GM04504 (cell line): ENCODE measurements at places on chromosomes 12 and 14.

DNA sequence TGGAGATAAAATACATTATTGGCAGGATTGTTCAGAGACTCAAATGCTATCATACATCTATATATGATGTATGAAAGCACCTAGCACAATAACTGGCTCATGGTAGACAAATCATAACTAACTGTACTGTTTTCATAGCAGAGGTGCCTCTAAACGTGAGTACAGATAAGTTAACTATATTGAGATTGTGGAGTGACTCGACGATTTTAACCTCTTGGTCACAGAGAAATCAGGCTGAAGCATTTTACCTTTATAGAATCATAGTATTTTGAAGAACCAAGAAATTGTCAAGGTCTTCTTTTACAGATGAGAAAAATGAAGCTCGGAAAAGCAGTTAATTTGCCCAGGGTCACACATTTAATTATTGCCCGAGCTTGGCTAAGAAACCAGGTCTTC lies 666 bp upstream of the DERA start:
- no peak for DNase-seq

DNA sequence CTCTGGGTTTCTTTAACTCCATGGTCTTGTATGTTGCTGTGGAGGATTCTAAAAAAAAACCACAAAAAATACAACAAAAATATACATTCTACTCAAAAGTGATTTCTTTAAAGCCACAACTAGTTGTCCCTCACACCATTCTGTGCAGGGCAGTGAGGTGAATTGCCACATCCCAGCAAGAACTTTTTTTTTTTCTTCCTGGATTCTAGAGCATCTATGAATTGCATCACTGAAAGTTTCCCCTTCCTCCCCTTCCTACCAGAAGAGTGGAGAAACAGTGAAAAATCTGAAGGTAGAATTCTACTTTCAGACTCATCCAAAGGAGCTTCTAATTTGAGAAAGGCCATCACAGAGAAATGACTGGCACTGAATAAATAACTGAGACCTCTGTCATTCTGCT lies 395.3 kb downstream of the AEBP2 start:
- no peak for DNase-seq

DNA sequence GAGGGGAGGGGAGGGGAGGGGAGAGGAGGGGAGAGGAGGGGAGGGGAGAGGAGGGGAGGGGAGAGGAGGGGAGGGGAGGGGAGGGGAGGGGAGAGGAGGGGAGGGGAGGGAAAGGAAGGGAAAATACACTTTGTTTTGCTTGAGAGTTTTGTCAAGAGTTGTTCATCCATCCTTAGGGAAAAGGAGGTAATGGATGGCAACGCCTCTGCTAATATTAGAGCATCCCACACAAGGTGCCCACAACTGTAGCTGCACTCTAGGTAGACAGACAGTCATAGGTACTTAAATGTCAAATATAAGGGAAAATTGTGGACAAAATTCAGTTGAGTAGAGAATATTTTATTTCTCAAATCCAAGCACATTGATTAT lies 2.5 kb upstream of the SSH1 start:
- no peak for DNase-seq

GRCh38 chr14:101355284-101355683 lies 206.0 kb upstream of the DIO3 start:
- DNase-seq: no peak

GRCh38 chr12:88308825-88309224 lies 166.7 kb downstream of the TMTC3 start:
- DNase-seq: peak; percentile 56

DNA sequence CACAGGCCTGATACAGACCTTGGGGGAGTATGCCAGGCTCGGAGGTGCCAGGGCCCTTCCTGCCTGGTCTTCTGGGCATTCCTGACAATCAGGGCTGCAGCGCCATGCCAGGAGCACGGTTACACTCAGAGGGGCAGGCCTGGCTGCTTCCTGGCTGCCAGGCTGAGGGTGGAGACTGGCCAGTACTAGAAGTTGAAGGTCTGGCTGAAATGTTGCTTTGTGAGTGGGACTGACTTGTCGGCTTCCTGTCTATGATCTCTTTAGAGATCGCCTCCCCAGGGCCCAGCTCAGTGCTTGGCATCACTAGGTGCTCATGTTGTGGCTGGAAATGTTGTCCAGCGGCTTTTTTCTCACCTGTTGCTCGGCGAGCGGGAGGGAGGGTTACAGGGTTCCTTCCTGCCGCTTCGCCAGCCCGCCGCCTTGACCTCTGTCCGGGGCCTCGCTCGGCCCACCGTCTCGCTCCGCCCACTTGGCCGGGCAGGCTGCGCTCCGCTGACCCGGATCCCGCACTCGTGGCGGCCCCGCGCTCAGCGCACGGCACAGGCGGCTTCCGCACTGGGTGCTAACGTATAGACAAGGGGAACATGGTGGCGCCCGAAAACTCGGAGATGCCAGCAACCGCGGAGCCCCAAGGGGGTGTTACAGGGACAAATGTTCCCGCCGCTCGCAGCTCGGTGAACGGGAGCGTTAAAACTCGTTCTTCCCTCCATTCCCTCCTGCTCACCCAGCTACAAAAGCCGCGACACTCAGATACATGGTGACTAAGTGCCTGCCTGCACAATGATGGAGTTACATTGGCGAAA lies 32.6 kb downstream of the PAPLN start:
- no peak for DNase-seq

GRCh38 chr12:39012870-39013269 lies 107.5 kb upstream of the CPNE8 start:
- DNase-seq: no peak

GRCh38 chr12:6765048-6765633 lies 1.0 kb upstream of the PTMS start:
- no peak for DNase-seq

DNA sequence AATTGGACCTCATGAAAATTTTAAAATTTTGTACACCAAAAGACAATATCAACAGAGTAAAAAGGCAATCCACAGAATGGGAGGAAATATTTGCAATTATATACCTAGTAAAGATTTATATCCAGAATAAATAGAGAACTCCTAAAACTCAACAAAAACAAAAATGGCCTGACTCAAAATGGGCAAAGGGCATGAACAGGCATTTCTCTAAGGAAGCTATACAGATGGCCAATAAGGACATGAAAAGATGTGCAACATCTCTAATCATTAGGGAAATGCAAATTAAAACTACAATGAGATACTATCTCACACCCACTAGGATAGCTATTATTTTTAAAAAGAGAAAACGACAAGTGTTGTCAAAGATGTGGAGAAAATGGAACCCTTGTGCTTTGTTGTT lies 10.9 kb upstream of the APOF start:
- DNase-seq: no peak

DNA sequence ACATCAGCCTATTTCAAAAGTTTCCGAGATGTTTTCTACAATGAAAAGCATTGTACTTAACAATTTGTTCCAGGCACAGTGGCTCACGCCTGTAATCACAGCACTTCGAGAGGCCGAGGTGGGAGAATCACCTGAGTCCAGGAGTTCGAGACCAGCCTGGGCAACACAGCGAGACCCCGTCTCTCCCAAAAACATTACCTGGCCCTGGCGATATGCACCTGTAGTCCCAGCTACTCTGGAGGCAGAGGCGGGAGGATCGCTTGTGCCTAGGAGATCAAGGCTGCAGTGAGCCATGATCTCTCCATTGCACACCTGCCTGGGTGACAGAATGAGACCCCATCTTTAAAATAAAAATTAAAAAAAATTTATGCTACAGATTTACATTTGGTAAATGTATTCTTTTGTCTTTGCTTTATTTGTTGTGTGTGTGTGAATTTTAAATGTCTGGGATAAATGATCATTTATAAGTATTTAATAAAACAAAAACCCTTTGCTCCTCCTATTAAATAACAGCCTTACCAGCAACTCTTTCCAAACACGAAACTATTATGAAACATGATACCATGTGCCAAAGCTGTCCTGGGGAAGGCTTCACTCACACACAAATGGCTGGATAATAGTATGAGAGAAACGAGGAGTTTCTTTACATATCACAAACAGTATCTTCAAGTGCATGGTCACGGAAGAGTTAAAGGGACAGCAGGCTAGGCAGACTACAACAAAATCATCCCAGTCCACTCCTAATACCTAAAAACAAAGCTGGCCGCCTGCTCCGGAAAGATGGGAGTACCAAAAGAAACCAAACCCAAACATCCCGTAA lies 1.1 kb downstream of the ATXN3 start:
- DNase-seq: peak; percentile 24

- DNase-seq: no peak
Measured at GRCh38 chr12:14946162-14946561, 7.8 kb upstream of the ERP27 start.

- DNase-seq: no peak
Measured at GRCh38 chr14:66395300-66395699, 90.9 kb upstream of the CCDC196 start.

- no peak for DNase-seq
Measured at GRCh38 chr14:61663312-61663979, 31.9 kb upstream of the HIF1A start.

DNA sequence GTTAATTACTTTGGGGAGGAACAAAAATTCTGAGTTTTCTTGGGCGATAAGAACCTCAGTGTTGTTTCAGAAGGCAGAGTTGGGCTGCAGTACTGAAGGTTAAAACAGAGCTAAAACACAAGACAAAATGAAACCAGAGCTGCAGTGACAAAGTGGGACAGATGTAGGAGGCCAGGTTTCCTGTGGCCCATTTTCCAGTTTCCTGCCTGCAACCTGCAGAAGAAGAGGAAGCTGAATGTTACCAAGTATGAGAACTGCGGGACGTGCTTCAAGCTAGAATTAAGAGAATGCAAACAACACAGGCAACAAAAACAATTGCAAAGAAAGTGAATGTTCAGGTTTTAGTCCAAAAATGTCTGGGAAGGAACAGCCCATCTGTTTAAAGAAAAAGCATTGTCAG lies 17.8 kb downstream of the ELK3 start:
- DNase-seq: no peak

GRCh38 chr12:25718081-25718731 lies 165.1 kb upstream of the LMNTD1 start:
- no peak for DNase-seq

DNA sequence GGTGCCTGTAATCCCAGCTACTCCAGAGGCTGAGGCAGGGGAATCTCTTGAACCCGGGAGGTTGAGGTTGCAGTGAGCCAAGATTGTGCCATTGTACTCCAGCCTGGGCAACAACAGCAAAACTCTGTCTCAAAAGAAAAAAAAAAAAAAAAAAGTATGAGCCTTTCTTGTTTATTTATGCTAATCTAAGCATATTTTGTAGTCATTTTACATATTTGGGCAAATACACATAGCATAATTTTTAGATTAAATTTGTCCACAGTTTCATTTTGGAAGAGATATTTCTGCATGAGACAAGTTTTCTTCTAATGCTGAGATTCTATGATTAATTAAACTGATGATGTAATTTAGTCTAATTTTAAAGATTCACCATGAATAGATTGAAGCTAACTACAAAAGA lies 494.4 kb downstream of the TMTC2 start:
- DNase-seq: no peak

GRCh38 chr14:22383515-22384166 lies 205.4 kb downstream of the DAD1 start:
- no peak for DNase-seq

- DNase-seq: no peak
Measured at GRCh38 chr12:12503384-12504078, 59.1 kb downstream of the DUSP16 start.

DNA sequence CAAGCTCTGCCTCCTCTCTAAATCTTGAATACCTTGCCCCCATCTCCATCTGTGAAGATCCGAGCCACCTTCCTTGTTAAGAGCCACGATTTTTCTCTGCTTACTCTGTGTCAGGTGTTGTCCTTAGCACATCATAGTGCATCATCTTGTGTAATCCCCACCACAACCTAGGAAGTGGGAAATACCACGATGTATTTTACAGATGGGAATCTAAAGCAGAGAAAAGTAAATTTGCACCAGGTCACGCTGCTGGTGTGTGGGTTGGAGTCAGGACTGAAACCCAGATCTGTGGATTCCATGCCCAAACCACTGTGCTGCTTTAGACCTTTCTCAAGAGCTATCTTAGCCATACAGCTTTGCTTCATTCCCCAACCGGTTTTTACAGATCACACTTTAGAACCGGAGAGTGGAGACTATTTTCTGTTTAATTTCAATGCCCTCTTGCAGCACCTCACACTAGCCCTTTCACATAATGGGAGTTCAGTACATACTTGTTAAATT lies 94.6 kb downstream of the PPM1A start:
- no peak for DNase-seq

DNA sequence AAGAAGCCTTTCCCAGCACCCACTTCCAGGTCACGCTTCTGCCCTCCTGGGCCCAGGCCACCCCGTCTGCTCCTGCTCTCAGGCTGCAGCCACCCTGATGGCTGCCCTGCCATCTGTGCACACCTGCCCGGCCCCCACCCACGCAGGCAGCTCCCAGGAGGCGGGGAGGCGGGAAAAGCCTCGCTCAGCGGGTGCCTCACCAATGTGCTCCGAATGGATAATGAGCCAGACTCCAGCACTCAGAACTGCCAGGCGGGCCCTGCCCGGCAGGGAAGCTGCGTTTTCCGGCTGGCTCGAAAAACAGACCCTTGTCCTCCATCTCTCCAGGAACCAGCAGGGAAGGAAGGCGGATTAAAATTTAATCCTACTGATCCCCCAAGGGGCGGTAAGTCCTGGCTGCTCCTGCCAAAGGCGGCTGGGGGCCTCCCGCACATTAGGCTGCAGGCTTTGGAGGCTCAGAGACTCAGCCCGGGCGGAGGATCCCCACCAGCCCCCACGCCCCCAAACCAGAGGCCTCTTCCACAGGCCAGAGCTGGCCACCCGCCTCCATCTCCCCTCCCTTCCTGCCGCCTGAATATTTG lies 104.0 kb downstream of the NCOR2 start:
- DNase-seq: no peak

GRCh38 chr12:132713123-132713522 lies 2.5 kb downstream of the PGAM5 start:
- no peak for DNase-seq

DNA sequence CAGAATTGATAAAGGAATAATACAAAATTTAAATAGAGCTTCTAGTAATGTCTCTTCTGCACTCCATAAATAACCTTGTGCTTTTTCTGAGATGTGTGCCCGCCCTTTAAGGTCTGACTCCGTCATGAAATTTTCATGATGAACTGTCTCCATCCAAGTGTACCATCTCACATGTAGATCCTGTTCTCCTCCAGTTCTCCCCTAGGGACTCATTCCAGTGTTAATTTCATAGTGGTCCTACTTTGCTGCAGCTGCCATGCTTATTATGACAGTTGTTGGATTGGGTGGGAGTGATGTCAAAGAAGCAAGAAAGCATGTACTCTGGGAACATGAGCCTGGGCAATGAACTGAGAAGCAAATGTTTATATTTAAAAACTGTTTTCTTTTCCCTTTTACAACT lies 442.5 kb upstream of the PDE3A start:
- DNase-seq: no peak

DNA sequence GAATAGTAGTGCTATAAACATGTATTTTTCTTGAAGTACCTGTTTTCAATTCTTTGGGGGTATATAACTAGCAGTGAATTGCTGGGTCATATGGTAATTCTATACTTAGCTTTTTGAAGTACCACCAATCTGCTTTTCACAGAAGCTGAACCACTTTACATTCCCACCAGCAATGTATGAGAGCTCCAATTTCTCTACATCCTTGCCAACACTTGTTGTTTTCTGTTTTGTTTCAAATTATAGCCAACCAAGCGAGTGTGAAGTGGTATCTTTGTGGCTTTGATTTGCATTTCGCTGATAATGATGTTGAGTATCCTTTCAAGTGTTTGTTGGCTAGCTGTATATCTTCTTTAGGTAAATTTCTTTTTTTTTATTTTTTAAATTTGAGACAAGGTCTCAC lies 95.7 kb downstream of the PAPLN start:
- DNase-seq: no peak
